Adrenal gland (tissue), 19 donors: ENCODE measurements at places on chromosomes 2 and 18.
A peak's percentile ranks its signal among the peaks of the same experiment; 100 is the strongest.

DNA sequence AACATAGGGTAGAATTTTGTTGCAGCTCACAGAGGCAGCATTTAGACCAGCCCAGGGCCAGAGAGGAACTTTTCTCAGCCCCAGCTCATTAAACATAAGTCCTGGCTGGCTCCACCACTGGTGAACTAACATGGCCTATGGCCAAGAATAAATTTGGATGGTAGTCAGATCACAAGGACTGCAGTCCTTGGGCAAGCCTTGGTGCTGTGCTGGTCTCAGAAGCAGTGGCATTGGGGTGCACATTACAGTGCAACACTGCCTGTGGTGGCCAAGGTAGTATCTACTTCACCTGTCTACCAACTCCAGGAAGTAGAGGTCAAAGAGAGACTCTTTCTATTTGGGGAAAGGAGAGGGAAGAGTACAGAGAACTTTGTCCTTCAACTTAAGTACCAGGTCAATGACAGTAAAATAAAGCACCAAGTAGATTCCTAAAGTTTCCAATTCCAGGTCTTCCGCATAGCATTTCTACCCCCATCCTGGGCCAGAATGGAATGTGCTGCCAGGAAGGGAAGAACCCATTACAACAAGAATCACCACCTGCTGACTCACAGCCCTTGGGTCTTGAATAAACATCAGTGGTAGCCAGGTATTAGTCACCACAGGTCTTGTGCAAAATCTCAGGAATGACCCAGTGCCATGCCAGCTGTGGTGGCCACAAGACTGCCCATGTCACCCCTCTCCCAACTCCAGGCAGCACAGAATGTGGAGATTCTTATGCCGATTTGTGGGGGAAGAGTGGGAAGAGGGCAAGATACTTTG is 155.4 kb upstream of the FSIP2 start:
- DNase-seq = no peak

DNA sequence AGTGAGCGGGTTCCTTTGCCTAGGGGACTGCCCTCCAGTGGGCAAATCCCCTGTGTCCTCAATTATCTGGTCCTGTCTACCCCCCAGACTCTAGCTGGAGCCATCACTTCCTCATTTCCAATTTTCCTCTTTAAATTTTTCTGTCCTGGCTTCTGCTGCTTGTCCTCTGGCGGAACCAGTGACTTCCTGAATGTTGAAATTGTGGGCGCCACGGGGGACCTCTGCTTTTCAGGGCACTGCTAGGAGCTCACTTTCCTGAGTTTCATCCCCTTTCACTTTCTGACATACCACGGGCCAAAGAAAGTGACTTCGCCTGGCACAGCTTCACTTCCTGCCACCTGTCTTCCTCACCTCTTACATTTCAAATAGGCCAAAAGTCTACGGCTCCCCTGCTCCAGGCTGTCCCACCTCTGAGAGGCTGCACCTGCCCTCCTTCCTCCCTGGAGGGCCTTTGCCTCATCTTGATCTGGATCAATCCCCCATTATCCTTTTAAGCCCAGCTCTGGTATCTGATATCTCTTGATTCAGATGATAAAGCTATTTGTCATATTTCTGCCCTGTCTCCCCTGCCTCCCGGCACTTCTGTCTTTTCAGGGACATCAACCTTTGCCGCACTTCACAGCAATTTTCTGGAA is 1.4 kb upstream of the MARCO start:
- peak; percentile 24 for DNase-seq

DNA sequence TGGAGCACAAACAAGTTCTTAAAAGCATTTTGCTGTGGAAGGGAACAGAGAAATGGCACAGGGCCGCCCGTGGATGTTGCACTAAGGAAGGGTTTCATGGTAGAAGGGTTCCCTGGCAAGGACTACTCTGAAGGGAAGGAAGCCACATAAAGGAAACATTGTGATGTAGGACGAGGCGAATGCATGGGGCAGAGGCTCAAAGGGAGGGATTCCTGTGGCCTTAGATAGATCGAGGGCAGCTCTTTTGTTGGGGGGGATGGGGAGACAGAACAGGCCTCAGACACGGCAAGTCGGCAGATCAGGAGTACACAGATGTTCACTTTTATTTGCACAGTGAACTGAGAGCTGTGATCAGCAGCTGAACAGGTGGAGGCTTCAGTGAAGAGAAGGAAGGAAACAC is 205.4 kb downstream of the SNTG2 start:
- no peak for DNase-seq

- peak; percentile 73 for DNase-seq
These were observed 11.7 kb upstream of the ACYP2 start for GRCh38 chr2:54103454-54104314.

DNA sequence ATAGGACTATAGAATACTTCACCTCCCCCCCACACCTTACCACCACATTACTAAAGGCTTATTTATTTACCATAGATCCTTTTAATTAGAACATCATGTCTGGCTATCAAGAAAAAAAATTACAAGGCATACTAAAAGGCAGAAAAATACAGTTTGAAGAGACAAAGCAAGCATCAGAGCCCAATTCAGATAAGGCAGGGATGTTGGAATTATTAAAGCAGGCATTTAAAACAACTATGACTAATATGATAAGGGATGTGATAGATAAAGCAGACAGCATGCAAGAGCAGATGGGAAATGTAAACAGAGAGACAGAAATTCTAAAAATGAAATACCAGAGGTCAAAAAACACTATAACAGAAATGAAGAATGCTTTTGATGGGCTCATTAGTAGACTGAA is 55.4 kb upstream of the SMIM21 start:
- DNase-seq = no peak

DNA sequence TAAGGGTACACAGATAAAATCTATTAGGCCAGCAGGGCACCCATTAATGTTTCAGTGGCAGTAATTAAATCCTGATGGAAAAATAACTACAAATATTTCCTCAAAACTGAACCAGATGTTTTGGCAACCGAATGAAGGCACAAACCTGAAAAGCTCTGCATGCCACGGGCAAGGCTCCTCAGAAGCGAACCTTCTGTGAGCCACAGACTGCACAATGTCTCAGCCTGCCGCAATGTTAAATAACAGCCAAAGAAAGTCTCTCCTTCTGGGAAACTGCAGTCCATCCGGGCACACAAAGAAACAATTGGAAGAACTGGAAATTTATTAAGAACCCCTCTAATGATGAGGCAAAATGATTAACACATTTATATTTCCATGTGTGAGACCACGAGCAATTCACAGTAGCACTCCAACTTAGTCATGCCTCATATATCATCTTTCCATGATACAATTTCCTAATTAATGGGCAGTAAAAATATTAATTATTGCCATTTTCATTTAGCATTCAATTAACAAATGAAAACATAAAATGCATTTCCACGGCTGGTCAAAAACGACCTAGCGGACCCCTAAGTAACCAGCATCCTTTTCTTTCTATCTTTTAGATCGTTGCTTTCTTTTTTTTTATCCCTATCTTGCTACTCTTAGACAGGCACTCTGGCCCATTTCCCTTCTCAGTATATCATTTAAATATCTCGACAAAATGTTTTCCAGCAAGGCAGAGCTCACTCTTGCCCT is 237.5 kb downstream of the EPHA4 start:
- no peak for DNase-seq

DNA sequence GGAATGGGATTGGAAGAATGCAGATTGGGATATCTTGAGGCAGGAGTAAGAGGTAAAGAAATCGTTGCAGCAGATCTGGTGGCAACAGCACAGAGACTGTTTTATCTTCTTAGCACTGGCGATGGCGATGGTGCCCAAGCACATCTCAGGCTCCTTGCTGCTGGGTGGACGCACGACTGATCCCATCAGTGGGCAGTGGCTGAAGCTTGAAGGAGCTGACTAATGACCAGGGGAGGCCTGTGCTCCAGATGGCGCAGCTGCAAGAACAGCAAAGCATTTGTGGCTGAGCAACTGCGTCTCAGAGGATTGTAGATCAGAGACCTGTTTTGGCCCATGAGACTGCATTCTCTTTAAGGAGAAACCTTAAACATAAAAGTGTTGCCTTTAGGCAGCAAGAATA is 54.6 kb downstream of the GALR1 start:
- DNase-seq = no peak

GRCh38 chr18:4908328-4908727 is 288.7 kb downstream of the AKAIN1 start:
- no peak for DNase-seq

DNA sequence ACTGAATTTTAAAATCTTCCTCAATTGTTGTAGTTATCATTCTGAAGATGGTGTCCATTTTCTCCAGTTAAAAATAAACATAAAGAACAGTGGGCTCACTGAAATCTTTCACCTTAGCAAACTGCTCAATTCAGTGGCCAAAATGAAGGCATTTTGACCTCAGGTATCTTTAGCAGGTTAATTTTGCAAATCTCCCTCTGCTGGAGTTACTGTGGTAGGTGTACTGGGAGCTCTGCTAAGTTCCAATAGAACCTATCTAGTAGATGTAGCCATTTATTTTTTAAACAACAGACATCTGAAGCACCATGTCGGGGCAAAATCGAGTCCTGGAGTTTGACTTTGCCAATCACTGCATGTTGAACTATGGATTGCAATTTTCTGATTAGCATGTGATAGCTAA is 177.1 kb downstream of the IRS1 start:
- DNase-seq = no peak

DNA sequence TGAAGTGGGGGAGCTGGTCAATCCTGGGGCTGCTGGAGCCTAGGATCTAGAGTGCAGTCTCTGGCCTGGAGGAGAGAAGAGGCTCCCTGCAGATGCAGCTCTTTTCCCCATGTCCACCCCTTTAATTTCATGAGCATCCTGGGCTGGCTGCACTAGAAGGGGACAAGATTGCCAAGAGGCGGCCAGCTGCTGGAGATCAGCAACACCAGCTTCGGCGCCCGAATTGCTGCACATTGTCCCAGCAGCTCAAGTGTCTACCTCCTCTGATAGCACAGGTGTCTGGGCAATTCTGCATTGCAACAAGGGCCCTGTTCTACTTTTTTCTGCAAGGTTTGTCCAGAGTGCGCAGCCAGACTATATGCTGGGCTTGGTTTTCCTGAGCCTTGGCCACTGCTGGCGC is 125.7 kb downstream of the AGAP1 start:
- DNase-seq = no peak

- no peak for DNase-seq
These were observed 53.1 kb upstream of the NPAS2 start for GRCh38 chr2:100766806-100767205.

DNA sequence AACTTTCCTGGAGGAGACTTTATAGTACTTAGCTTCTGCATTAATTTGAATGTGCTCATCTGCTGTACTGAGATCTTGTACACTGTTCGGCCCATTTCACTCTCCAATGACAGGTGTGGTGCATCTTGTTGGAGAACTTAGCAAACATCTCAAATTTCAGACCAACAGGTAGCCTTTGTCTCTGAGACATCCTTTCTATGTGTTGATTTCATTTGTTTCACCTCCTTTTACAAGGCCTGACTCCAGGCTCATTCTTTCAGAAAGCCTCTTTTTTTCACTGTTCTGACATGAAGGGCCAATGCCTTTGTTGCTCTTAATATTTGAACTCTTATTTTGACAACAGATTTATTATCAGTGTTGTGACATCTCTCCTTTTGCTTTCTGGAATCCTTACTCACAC is 271.8 kb upstream of the FANCL start:
- no peak for DNase-seq

GRCh38 chr2:52074130-52074719 is 1042.3 kb upstream of the NRXN1 start:
- DNase-seq = no peak

DNA sequence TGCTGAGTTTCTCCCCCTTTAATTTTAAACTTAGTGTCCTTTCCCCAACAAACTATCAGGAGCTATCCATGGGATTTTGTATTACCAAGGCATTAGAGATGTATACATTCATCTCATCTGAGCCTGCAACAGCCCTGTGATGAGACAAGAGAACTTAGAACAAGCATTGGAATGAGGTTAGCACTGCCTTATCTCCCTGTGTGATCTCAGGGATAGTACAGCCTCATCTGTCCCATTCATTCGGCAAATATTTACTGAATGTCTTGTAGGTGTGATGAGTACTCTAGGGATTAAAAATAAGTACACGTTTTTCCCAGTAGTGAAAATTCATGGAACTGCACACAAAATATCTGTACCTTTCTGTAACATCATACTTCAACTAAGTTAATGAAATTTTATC is 45.6 kb downstream of the PAIP2B start:
- no peak for DNase-seq

- DNase-seq = no peak
These were observed 410.1 kb upstream of the TCF4 start for GRCh38 chr18:55998071-55998522.

GRCh38 chr2:62654423-62654791 is 51.1 kb upstream of the EHBP1 start:
- no peak for DNase-seq

GRCh38 chr2:16102976-16103380 is 162.6 kb downstream of the MYCN start:
- DNase-seq = no peak

GRCh38 chr2:5977477-5977876 is 285.3 kb downstream of the SOX11 start:
- no peak for DNase-seq

DNA sequence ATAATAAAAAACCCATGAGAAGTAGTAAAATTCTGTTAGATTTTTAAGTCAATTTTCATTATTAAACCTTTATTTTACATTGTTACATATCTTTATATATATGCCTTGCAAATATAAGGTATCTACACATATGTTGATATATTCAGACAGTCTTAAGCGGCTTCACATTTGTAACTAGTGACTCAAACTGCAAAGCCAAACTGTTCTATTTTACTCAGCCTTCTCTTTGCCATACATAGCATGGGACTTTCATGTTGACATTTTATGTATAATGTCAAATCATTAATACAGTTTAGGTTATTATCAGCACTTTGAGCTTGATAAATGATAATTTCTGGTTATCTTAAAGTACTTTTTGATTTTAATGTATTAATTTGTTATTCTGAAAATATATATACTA is 125.0 kb upstream of the WDSUB1 start:
- DNase-seq = no peak

- DNase-seq = no peak
These were observed 169.1 kb downstream of the CDH2 start for GRCh38 chr18:28007841-28008240.

GRCh38 chr18:64273724-64274123 is 124.8 kb upstream of the LINC00305 start:
- no peak for DNase-seq

- DNase-seq = no peak
These were observed 118.2 kb upstream of the ZNF516 start for GRCh38 chr18:76613053-76613754.

DNA sequence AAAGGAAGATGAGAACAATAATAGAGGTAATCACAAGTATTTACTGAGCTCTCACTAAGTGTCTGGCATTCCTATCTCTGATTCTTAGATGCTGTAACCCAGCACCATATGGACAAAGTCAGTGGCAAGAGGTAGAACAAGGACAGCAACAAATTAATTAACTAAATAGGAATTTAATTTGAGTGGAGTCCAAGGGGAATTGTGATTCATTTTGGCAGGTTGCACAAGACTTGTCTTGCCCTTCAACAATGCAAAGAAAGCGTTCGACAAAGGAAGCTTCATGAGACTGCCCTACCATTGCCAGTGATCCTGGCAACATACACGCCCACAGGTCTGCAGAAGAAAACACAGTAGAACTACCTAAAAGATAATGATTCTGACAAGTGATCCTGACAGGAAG is 221.6 kb downstream of the RBM43 start:
- DNase-seq = peak; percentile 17
